ENCODE measurements at places on chromosomes 13 and 19.

- no peak for DNase-seq
These were observed 27.0 kb upstream of the MIER2 start for GRCh38 chr19:371501-372168.

GRCh38 chr19:41296433-41296871 lies 13.5 kb upstream of the CCDC97 start:
- no peak for DNase-seq

DNA sequence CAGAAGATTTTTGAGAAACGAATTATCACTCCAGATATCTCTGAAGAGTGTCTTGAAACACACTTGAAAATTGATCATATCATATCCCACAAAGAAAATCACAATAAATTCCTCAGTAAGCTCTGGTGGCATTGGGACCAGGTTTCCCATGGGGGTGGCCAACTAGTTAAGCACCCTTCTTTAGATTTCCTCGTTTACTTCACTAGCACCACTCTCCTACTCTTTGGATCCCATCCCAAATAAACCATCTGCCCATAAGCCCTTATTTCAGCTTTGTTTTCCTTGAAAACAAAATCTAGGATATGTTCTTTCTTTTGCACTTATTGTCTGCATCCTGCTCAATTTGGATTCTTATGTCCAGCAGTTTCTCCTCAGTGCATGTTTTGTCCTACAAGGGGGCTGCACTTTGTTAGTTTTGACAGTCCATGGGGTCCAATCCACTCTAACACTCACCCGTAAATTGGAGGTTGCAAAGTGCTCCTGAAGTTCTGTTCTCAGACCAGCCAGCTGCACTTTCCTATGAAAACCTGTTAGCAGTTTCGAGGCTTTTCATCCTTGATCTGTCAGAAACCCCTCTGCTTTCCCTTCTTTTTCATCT lies 40.3 kb upstream of the FAM124A start:
- DNase-seq, result no peak

DNA sequence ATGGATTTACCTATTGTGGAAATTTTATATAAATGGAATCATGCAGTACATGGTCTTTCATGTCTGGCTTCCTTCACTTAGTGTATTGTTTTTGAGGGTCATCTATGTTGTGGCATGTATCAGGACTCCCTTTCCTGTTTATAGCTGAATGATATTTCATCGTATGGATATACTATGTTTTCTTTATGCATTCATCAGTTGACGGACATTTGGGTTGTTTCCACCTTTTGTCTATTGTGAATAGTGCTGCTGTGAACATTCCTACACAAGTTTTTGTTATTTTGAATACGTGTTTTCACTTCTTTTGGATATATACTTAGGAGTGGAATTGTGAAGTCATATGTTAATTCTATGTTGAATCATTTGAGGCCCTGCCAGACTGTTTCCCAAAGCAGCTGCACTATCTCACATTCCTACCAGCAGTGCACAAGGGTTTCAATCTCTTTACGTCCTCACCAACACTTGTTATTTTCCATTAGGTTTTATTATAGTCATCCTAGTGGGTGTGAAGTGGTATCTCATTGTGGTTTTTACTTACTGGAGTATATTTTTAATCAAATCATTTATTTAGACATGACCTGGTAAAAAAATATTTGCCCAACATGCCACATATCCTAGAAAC lies 262.7 kb downstream of the DLEU7 start:
- DNase-seq, result no peak

- DNase-seq, result peak; percentile 7
These were observed 1466.1 kb downstream of the UQCRFS1 start for GRCh38 chr19:27746691-27747380.

- DNase-seq, result no peak
These were observed 10.1 kb downstream of the NFILZ start for GRCh38 chr19:8640402-8641004.

GRCh38 chr19:14563989-14564651 lies 7.7 kb downstream of the NDUFB7 start:
- DNase-seq, result peak; percentile 79

DNA sequence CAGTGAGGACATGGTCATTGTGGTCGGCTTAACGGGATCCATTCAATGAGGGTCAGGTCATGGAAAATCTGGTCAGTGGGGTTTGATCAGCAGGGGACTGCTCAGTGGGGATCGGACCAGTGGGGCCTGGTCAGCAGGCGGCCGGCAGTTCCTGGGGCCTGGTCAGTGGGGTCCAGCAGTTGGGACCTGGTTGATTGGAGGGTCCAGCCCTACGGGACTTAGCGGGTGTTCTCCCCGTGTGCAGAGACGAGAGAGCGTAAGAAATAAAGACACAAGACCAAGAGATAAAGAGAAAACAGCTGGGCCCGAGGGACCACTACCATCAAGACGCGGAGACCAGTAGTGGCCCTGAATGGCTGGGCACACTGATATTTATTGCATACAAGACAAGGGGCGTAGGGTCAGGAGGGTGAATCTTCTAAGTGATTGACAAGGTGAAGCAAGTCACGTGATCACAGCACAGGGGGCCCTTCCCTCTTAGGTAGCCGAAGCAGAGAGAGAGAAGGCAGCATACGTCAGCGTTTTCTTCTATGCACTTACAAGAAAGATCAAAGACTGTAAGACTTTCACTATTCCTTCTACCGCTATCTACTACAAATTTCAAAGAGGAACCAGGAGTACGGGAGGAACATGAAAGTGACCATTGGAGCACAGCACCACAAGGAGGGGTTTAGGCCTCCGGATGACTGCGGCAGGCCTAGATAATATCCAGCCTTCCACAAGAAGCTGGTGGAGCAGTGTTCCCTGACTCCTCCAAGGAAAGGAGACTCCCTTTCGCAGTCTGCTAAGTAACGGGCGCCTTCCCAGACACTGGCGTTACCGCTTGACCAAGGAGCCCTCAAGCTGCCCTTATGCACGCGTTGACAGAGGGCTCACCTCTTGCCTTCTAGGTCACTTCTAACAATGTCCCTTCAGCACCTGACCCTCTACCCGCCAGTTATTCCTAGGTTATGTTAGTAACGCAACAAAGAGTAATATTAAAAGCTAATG lies 62.1 kb upstream of the TPM4 start:
- DNase-seq, result no peak

DNA sequence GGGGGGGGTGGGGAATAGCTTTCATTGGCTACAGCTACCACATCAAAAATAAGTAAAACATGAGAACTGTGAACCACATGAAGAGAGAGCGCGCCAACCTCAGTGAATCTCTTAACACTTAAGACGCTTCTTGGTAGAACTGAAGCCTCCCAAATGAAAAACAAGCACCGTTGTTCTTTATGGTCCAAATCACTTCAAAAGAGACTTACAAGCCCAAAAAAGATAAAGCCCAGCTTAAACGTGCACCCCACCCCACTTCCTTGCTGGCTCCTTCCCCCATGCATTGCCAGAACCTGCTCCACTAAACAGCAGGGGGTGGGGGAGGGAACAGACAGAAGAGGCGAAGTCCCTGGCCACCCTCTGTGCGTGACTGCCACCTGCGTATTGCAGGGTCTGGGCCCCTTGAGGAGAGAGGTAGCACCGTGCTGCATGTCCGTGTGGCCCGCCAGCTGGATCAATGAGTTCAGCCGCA lies 479.1 kb downstream of the FOXO1 start:
- DNase-seq, result no peak

GRCh38 chr13:33206425-33206824 lies 79.1 kb downstream of the STARD13 start:
- no peak for DNase-seq

GRCh38 chr13:73825143-73825542 lies 309.1 kb downstream of the KLF12 start:
- DNase-seq, result no peak

DNA sequence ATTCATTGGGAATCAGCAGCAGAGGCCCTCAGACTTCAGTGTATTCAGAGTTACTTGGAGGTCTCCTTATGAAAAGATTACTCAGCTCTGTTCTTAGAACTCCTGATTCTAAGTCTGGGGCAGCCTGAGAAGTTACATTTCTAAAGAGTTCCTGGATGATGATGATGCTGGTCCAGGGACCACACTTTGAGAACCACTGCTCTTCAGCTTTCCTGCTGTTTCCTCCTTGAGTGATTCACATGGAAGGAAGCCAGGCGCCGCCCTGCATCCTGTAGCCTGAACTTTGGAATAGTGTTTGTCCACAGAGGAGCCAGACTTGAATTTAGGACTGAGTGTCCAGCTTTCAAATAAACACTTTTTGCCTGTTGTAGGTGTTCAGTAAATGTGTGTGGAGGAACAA lies 2.9 kb downstream of the CEBPG start:
- DNase-seq, result no peak

DNA sequence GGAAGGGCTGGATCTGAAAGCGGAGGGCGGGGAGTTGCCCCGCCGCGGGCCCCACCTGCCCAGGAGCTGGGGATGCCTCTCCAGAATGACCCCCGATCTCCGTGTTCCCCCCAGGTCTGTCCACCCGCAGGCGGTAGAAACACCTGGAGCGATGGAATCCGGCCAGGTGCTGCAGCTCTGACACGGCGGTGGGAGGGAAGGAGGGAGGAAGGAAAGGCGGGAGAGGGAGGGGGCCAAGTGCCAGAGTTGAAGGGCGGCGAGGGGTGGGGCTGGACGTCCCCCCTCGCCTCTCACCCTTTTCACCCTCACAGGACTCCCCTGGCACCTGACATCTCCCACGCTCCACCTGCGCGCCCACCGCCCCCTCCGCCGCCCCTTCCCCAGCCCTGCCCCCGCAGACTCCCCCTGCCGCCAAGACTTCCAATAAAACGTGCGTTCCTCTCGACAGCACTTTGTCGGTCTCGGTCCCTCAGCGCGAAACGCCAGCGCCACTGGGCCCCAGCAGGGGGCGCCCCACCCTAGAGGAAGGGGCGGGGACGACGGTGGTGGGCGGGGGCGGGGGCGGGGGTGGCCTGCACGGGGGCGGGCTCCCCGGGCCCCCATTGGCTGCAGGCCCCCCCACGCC lies 337 bp upstream of the FXYD7 start:
- peak; percentile 81 for DNase-seq

DNA sequence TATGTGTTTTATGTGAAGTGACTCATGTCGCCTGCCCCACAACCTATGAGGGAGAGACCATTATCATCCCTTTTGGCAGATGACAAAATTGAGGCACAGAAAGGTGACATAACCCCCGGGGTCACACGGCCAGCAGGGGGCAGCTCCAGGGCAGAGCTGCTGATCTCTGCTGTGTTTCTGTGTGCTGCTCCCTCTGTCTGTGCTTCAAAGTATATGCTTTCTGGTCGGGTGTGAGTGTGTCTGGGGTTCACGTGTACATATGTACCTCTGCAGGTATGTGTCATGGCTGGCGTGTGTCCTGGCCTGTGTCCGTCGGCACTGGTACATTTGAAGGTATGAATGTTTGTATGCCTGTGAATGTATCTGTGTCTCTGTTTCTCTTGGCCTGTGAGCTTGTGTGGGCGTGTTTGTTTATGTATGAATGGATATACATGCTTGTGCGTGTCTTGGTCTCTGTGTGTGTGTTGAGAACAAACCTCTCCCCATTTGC lies 7.1 kb downstream of the LIPE start:
- peak; percentile 89 for DNase-seq

Measured in GM13976 (cell line).